ENCODE measurements at places on chromosomes 7 and 10.

- DNase-seq = no peak
Observed at GRCh38 chr10:23558361-23558799, 119.5 kb downstream of the OTUD1 start.

GRCh38 chr7:22597844-22598243 is 97.9 kb upstream of the STEAP1B start:
- DNase-seq = no peak

- DNase-seq = no peak
Observed at GRCh38 chr10:47287365-47287802, 12.6 kb upstream of the GDF10 start.

DNA sequence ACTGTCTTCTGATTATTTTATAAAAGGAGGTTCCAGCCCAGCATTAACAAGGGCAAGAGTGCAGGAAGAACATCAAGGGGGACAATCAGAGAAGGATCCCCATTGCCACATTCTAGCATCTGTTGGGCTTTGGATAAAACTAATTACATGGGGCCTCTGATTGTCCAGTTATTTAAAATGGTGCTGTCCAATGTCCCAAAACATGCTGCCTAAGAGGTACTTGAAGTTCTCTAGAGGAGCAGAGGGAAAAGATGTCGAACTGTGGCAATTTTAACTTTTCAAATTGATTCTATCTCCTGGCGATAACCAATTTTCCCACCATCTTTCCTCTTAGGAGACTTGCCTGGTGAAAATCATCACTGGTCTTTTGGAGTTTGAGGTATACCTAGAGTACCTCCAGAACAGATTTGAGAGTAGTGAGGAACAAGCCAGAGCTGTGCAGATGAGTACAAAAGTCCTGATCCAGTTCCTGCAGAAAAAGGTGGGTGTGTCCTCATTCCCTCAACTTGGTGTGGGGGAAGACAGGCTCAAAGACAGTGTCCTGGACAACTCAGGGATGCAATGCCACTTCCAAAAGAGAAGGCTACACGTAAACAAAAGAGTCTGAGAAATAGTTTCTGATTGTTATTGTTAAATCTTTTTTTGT is 2.3 kb downstream of the IL6 start:
- DNase-seq = no peak

DNA sequence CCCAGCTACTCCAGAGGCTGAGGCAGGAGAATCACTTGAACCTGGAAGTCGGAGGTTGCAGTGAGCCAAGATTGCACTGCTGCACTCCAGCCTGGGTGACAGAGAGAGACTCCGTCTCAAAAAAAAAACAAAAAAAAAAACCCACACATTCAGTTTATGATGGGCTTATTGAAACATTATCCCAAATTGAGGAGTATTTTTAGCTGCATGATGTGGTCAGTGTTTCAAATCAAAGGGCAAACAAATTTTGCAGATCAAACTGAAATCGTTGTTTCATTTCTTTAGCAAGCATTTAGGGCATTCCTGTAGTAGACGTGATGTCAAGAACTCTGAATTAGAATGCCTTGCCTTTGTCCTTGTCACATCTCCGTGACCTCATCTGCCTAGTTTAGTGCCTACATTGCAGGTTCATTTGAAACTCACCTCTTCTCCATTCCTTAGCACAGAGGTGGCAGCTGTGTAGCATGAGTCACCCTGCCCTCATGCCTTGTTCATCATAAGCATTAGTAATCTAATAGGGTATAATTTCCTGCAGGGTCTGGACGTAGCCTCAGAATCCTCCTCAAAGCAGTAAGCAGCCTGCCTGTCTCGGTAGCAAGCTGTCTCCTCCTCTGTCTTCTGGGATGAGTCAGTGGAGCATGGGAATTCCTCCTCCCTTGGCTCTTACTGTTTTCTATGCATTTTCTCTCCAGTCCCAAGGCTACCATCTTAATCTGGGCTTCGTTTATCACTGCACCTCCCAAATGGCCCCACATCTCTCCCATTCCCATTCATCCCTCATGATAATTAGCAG is 73.8 kb downstream of the CUL1 start:
- DNase-seq = no peak

- no peak for DNase-seq
Observed at GRCh38 chr7:70762696-70763095, 369.2 kb upstream of the GALNT17 start.

DNA sequence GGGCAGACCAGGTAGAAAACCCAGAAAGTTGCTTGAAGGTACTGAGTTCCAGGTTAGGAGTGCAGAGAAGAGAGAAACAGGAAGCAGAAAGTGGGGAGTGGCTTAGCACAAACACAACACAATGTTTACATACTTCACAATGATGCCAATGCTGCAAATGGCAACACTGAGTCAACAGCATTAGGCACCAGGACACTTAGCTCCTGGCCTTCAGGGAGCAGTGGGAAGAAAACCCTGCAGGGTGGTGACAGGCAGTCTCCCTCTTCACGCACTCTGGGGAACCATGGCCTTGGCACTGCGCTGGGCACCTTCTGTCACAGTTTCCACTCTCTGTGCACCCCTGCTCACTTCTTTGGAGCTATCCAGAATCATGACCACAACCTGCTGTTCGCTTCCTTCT is 7.3 kb downstream of the ICA1 start:
- peak; percentile 65 for DNase-seq

DNA sequence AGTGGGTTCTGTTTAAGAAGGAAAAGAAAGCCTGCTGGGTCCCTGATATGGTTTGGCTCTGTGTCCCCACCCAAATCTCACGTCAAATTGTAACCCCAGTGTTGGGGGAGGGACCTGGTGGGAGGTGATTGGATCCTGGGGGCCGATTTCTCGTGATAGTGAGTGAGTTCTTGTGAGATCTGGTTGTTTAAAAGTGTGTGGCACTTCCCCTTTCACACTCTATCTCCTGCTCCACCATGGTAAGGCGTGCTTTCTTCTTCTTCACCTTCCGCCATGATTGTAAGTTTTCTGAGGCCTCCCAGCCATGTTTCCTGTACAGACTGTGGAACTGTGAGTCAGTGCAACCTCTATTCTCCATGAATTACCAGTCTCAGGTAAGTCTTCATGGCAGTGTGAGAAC is 42.6 kb downstream of the INPP5A start:
- DNase-seq = no peak

DNA sequence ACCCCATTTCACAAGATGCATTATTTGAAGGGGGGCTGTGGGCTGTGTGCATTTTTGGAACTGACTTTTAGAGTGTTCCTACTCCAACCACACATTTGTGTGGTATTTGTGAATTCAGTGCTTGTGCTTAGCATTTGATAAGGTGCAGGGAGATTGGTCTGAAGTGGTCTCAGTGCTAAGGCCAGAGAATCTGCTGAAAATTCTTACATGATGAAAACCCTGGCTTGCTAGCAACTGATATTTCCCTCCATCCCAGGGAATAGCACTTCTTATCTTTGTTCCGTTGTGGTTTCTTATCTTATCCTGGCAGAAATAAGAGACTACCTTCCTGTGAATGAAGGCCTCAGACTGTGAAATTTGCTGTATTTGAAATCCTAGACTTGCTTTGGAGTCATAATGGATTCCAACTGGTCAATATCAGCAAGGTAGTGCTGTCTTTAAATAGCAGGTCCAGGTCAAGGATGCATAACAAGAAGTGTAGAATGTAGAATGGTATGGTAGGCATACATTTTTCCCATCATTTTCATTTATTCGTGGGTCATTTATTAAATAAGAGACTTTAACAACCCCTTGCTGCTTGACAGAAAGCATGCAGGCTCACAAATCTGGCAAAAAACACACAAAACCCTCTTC is 986.9 kb downstream of the REEP3 start:
- DNase-seq = no peak

- DNase-seq = no peak
Observed at GRCh38 chr10:60130130-60130579, 223.8 kb upstream of the CCDC6 start.

DNA sequence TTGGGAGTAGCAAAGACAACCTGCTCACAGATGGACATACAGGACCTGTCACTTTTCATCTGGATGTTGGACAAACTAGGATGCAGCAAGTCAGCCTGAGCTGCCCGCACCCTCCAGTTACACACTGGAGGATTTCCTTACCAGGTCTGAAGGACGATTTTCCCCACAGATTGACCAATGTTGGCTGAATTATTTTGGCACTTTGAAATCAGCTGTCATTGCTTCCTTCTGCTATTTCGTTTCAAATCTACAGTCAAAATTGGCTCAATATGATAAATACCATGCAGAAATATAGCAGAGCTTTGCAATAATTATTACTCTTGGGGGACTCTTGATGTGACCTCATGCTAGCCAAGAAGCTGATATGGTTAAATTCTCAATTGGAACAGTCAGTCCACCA is 2.5 kb downstream of the CLRN3 start:
- no peak for DNase-seq

- DNase-seq = no peak
Observed at GRCh38 chr10:124995605-124996004, 53.7 kb downstream of the ZRANB1 start.

- DNase-seq = no peak
Observed at GRCh38 chr10:128140425-128140824, 14.2 kb upstream of the MKI67 start.

- DNase-seq = no peak
Observed at GRCh38 chr7:77438131-77438530, 22.0 kb upstream of the GSAP start.

GRCh38 chr7:77450054-77450453 is 33.9 kb upstream of the GSAP start:
- no peak for DNase-seq

GRCh38 chr10:4250587-4250887 is 465.5 kb upstream of the KLF6 start:
- DNase-seq = no peak

DNA sequence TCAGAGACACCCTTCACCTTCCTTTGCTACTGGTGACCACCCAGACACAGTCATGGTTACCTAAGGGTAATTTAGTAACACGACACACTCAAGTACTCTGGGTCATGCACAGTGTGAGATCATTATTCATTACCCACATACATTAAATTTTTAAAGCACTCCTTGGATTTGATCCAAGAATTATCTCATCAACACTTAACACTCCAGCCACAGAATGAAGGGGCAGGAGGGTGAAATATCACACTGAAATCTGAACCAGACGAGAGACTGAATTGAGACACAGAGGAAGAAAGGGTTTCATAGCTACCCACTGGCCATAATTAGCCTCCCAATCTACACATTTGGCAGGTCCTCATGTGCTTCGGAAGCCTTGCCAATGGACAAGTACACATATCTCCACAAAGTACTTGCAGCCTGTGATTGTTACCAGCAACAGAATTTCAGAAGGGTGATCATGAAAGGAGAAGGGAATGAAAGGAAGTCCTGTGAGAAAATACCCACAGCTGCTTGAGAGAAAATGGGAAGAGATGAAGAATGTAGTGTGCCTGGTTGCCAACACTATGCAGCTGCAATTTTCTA is 189.3 kb downstream of the POLR1F start:
- DNase-seq = peak; percentile 28

- DNase-seq = no peak
Observed at GRCh38 chr7:39184391-39184790, 206.7 kb downstream of the POU6F2 start.

GRCh38 chr10:80596391-80597257 is 58.9 kb downstream of the SH2D4B start:
- DNase-seq = no peak

GRCh38 chr10:7580520-7580919 is 86.2 kb downstream of the ITIH5 start:
- no peak for DNase-seq

DNA sequence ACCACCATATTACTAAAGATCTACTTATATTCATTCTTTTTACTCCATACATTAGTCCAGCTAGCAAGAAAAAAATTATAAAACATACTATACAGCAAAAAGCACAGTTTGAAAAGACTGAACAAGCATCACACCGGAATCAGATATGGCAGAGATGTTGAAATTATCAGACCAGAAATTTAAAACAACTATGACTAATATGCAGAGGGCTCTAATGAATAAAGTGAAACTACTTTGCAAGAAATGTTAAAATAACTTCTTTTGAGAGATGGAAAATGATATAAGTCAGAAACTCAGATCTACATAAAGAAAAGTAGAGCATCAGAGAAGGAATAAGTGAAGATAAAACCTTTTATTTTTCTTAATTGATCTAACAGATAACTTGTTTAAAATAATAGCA is 50.9 kb downstream of the SGCE start:
- DNase-seq = no peak

DNA sequence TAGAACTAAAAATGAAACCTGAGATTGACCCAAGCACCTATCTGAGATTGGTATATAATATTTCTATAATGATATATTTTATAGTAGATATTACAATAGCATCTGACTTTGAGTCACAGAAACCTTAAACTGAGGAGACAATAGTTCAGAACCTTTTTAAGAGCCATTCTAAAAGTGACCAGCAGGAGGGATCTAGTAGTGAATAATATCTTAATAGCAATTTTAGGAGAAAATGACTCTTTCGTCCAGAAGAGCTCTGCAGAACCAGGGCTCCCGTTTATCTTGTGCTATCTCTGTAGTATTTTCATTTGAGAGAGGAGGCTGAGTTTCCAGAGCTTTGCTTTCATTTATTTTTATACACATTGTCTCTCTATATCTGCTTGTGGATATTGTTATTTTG is 68.1 kb downstream of the PODXL start:
- no peak for DNase-seq

DNA sequence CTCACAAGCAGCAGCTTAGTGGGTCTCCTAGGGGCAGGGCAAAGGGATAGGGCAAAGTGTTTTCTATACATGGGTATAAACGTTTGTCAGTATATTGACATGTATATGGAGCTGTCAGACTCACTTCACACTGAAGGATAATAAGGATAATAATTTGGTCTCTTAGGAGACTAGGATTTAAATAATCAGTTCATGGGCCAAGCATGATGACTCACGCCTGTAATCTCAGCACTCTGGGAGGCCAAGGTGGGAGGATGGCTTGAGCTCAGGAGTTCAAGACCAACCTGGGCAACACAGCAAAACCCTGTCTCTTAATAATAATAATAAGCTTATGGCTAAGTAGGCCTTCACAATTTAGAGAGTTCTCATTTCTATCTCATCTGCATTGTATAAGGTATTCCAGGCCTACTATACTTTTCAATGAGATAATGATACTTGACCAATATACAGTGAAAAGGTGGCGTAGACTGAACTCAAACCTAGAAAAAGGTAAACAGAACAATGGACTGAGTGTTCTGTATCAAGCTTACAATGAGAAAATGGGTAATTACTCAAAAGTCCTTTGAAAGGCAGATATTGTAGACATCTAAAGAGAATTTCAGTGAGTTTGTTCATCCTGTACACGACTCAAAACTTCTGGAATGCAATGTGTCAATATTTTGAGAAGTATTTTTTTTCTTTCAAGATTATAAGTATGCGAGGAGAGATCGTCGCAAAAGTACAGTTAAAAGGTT is 7.0 kb downstream of the GSAP start:
- no peak for DNase-seq

- no peak for DNase-seq
Observed at GRCh38 chr10:6601246-6601805, 21.2 kb upstream of the PRKCQ start.

- DNase-seq = no peak
Observed at GRCh38 chr7:138961159-138961558, 20.0 kb downstream of the KIAA1549 start.

DNA sequence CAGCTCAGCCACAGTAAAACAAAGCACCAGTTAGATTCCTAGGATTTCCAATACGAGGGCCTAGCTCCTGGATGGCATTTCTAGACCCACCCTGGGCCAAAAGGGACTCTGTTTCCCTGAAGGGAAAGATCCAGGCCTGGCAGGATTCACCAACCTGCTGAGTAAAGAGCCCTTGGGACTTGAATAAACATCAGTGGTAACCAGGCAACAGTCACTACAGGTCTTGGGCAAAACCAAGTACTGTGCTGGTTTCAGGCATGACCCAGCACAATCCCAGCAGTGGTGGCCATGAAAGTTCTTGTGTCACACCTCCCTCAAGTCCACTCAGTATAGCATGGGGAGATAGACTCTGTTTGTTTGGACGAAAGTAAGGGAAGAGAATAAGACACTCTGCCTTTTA is 31.0 kb upstream of the STARD3NL start:
- no peak for DNase-seq

Measured in NCI-H2029 (cell line).